DND-41 (cell line): ENCODE measurements at places on chromosomes 16 and 17.
A peak's percentile ranks its signal among the peaks of the same experiment; 100 is the strongest.

- no peak for DNase-seq
Observed at GRCh38 chr17:63963123-63963522, 9.6 kb downstream of the SCN4A start.

DNA sequence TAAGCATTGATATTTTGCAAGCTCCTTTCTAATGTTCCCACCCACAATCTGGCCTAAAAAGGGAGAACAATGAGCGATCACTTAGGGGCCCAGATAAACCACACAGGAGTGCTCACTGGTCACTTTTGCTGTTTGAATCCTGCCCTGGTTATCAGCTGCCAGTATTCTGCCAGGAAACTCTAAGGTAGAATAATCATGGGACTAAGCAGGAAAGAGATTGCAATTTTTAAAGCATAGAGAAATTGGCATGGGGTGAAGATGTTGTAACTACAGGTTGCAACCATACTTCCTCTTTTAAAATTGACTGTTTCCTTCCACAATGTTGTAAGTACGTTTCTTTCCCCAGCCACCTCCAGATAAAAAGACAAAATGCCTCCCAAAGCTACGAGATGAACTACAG is 251.2 kb upstream of the CDH11 start:
- DNase-seq = no peak

DNA sequence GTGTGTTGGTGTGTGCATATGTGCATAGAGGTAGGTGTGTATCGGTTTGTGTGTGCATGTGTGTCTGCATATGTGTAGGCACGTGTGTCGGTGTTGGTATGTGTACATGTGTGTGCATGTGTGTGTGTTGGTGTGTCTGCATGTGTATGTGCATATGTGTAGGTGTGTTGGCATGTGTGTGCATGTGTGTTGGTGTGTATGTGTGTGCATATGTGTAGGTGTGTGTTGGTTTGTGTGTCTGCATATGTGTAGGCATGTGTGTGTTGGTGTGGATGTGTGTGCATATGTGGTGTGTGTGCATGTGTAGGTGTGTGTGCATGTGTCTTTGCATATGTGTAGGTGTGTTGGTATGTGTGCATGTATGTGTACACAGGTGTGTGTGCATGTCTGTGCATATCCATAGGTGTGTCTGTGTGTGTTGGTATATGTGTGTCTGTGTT is 3.9 kb upstream of the AATK start:
- DNase-seq = no peak

DNA sequence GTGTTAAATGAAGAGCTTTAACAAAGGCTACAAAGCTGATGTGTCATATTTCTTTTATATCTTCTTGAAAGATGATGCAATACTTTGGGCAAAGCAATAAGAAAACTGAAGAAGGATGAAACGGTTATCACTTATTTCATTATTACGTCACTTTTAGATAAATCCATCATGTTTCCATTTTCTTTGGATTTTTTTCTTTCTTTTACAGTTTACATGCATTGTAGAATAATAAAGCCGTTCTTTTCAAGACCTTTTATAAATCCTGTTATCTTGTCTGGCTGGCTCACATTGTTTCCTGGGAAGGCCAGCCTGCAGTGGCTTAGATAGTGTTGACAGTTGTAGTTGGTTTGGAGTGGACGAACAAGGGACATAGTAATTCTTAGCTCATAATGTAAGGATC is 28.9 kb downstream of the TANC2 start:
- no peak for DNase-seq

GRCh38 chr16:58128711-58129096 is 477 bp downstream of the CFAP20 start:
- DNase-seq = peak; percentile 45
